Fibroblast of skin of abdomen (primary cell): ENCODE measurements at places on chromosomes 7 and 10.

GRCh38 chr10:122492006-122492405 is 30.7 kb downstream of the HTRA1 start:
- no peak for DNase-seq

GRCh38 chr10:97781618-97782331 is 10.0 kb upstream of the SFRP5 start:
- DNase-seq: no peak

GRCh38 chr10:33506838-33507661 is 172.6 kb upstream of the NRP1 start:
- no peak for DNase-seq

GRCh38 chr7:158431055-158431940 is 156.3 kb downstream of the PTPRN2 start:
- DNase-seq: no peak

- DNase-seq: peak; percentile 78
Measured at GRCh38 chr7:92835261-92835850, 1.0 kb downstream of the CDK6 start.

DNA sequence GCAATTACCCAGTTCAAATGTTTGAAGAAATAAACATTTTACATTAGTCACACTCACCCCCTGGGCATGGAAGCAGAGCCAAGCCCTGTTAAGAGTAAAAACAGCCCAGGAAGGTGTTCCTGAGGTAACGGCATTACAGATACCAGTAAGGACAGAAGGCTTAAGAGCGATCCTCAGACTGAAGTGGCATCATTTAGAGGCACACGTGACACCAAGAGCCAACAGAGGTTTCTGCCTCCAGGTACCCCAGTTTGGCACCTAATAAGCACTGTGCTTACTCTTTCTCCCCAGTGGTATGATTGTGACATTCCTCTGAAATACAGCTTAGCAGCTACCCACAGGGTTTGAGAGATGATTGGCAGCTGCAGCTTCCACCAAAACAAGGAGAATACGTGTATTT is 17.2 kb downstream of the MMS19 start:
- DNase-seq: no peak

- no peak for DNase-seq
Measured at GRCh38 chr7:55469271-55469681, 103.0 kb downstream of the VOPP1 start.
